ENCODE measurements at places on chromosomes 11 and 22.

- no peak for DNase-seq
Measured at GRCh38 chr11:57327721-57328120, 3.0 kb upstream of the TNKS1BP1 start.

DNA sequence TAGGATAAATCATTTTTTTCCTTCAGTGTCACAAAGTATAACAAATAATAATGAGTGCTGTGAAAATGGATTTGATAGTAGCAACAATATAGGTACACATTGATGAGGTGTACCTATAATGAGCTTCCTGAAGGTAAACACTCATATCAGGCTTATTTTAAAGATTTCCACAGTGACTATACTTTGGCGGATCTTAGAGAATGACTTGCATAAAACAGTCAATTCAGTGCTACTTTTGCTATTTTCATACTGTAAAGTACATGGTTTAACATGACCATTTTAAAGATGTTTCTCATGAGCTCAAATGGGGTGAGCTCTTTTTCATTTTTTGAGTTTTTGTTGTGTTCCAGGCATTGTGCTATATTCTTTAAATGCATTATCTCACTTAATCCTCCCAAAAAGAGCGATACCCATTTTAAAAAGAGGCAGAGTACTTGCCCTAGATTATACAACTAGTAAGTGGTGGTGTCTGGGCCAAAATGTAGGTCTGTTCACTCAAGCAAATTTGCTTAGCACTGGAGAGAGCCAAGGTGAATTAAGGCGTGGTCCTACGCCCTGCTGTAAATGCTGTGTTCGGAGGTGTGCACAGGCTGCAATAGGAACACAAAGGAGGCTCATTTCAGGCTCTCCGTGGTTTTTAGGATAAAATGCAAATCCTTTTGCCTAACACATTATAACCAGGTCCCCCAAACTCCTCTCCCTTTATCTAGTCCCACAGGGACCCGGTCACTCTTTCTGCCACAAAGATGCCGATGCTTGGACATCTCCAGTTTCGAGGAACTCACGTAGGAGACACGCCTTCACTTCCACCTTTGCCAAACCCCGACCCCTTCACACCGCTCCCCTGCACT lies 617 bp upstream of the ALKBH3 start:
- no peak for DNase-seq

DNA sequence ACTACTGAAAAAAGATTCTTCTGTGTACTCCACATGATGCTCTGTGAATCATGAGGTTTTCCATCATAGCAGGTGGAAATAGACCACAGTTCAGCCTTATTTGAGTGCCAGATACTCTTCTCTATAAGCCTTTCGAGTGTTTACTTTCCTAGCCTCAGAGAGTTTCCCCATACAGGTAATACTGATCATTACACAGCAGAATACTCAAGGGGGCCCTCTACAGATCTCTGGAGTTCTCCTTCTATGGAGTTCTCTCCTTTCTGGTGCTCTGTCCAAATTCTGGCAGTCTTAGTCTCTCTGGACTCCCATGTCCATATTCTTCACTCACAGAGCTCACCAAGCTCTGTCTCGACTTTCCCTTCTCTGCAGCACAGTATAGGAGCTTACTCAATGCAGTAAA lies 175.7 kb upstream of the CARD18 start:
- DNase-seq: no peak

DNA sequence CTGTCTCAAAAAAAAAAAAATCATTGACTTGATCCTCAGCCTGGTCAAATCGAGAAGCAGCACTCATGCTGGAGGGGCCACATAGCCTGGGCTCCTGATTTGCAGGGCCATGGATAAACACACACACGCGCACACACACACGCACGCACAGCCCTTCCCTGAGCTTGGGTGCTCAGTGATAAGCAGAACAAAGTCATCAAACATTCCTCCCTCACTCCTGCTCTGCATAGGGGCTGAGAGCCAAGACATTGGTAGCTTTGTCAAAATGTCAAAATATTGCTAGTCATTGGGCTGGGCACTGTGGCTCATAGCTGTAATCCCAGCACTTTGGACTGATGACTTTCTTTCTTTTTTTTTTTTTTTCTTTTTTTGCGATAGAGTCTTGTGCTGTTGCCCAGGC lies 34.0 kb upstream of the A4GALT start:
- DNase-seq: no peak

DNA sequence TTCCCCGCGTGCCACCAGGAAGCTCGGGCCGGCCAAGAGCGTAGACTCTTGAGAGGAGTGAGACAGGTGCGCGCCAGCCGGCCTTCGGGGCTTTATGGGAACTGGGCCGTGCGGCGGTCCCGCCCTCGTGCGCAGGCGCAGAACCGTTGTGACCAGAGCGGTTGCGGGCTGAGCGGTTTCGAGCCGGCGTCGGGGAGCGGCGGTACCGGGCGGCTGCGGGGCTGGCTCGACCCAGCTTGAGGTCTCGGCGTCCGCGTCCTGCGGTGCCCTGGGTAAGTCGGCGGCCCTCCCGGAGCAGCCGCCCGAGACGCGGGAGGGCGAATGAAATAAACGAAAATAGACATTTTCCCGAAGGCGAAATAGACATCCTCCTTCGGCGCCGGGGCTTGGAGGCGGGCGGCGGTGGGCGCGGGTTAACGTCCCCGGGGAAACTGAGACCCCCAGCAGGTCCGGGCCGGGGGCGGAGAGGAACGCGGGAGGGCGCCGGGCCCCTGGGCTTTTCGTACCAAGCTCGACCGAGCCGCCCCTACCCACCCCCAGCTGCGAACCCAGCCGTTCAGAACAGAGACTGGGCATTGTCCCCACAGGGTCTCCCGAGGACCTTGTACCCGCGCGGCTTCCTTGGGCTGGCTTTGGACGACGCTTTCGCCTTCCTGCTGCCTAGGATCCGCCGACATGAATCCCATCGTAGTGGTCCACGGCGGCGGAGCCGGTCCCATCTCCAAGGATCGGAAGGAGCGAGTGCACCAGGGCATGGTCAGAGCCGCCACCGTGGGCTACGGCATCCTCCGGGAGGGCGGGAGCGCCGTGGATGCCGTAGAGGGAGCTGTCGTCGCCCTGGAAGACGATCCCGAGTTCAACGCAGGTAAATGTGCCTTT lies at the start of gene ASRGL1:
Gene ASRGL1, plus strand, starts transcription at position 146 of the 879 bp plus-strand sequence. Its CDS starts 530 bp downstream, at position 676.
- DNase-seq: peak; percentile 63

DNA sequence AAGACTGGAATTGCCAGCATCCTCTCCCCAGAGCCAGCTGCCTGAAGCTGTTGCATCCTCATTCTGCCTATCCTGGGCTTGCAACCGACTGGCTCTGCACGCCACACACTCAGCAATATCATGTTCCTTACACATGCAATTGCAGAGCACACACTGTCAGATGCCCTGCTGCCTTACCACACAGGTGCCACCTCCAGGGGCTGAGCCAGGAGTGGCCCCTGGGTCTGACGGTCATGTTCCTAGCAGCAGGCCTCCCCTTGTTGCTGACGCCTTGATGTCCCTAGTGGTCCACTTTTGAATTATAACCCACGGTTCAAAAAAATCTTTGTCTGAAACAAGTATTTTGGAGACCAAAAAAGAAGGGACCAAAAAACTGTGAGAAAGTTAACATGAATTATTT lies 18.5 kb upstream of the OR8B8 start:
- no peak for DNase-seq

GRCh38 chr11:18987454-18988231 lies 48.4 kb upstream of the MRGPRX1 start:
- no peak for DNase-seq

GRCh38 chr22:36835903-36836302 lies 19.1 kb upstream of the PVALB start:
- DNase-seq: no peak

DNA sequence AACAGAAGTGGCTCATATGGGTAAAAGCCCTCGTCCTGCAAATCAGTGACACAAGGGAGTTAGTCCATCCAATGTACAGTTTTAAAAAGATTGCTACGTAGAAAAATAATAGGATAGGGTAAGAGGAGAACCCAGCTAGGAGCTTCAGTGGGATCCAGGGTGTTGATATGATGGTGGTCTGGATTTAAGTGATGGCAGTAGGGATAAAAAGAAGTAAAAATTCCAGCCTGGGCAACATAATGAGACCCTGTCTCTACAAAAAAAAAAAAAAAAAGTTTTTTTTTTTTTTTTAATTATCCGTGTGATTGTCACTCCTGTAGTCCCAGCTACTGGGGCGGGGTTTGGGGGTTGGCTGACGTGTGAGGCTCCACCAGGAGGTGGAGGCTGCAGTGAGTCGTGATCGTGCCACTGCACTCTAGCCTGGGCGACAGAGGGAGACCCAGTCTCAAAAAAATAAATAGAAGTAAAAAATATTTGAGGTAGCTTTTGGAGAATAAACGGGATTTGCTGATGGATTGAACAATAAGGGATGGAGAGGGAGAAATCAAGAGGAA lies 7.0 kb upstream of the L3MBTL2 start:
- DNase-seq: peak; percentile 20

- DNase-seq: no peak
Measured at GRCh38 chr11:102783016-102783415, 2.6 kb upstream of the MMP10 start.

DNA sequence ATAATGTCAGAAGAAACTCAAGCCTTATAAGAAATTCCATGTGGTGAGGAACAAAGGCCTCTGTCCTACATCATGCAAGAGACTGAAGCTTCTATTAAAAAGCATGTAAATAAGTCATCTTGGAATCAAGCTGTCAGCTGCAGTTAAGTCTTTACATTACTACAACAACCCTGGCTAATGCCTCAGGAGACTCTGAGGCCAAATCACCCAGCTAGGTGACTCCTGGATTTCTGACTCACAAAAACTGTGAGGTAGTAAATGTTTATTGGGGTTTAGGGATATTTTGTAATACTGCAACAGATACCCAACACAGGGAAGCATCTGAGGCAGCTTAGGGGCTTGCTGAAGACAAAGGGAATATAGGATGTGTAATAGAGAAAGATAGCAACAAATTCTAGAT lies 89.6 kb downstream of the C11orf87 start:
- DNase-seq: no peak

- no peak for DNase-seq
Measured at GRCh38 chr11:126267650-126268049, 1.0 kb downstream of the SRPRA start.

DNA sequence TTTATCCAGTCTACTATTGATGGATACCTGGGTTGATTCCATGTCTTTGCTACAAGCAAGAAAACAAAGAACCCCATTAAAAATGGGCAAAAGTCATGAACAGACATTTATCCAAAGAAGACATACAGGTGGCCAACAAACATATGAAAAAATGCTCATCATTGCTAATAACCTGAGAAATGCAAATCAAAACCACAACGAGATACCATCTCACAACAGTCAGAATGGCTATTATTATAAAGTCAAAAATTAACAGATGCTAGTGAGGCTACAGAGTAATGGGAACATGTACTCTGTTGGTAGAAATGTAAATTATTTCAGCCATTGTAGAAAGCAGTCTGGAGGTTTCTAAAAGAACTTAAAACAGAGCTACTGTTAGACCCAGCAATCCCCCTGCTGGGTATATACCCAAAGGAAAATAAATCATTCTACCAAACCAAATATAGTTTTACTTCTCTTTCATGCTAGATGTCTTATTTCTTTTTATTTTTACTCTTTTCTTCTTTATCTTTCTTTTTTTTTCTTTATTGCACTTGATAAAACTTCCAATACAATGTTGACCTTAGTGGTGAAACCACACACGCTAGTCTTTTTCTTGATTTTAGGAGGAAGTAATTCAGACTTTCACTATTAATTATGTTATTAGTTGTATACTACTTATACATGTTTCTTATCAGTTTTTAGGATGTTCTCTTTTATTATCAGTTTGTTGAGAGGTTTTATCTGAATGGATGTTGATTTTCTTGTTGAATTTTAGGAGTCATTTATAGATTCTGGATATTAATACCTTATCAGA lies 14.3 kb downstream of the TRIM22 start:
- DNase-seq: no peak

GRCh38 chr11:71490731-71491390 lies 36.2 kb upstream of the KRTAP5-7 start:
- DNase-seq: no peak

GRCh38 chr11:115941481-115941993 lies 437.3 kb upstream of the CADM1 start:
- peak; percentile 20 for DNase-seq

- DNase-seq: peak; percentile 38
Measured at GRCh38 chr11:72091292-72091691, 10.6 kb downstream of the LRRC51 start.

GRCh38 chr11:96105944-96106343 lies 182.0 kb upstream of the MTMR2 start:
- no peak for DNase-seq

DNA sequence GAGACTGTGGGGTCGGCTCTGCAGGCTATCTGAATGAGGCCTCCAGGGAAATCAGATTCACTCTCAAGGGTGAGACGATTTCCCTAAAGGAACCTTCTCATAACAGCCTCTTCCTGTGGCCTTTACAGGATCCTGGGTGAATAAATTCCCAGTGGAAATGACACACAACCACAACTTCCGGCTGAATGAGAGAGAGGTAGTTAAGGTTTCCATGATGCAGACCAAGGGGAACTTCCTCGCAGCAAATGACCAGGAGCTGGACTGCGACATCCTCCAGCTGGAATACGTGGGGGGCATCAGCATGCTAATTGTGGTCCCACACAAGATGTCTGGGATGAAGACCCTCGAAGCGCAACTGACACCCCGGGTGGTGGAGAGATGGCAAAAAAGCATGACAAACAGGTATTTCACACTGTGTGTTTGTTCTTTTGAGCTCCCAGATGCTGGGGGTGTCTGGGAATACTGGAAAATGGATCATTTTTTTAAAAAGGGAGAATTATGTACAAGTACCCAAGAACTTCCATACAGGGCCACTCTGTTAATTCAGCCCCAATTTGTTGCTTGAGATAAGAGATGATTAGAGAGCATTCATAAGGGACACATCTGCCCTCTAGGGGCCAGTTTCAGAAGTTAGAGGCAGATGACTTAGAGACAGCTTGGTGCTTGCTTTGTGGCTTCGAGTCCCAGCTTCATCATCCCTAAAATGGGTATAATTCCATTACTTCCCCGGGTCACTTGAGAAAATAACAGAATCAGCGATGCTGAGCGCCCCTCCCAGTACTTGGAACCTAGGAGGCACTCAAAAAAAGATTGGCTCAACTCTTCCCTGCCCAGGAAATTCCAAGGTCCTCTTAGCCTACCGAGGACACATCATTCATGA lies 10.2 kb downstream of the SERPIND1 start:
- no peak for DNase-seq

DNA sequence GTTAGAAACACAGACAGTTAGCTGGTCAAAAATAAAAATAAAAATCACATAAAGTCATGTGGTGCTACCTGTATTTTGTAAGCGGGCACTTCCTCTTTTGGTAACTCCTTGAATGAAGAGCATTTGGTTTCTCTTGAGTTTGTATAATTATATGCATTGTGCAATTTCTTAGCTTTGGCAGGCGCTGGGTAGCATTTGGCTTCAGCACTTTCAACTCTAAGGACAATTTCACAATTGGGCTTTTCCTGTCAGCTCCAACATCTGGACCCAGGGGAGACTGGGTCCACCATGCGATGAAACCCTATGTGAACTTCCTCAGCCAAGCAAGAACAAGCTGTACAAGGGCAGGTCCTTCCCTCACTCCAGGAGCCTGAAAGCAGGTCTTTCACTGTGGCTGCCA lies 169.1 kb downstream of the RRAS2 start:
- DNase-seq: no peak

GRCh38 chr11:130514316-130514715 lies 65.9 kb downstream of the ADAMTS15 start:
- DNase-seq: no peak

Data from stimulated activated CD8-positive, alpha-beta memory T cell treated with anti-CD3 and anti-CD28 coated beads, Interleukin-2, amount 100 ng/mL, for 48 hours (primary cell).